Activated T-cell treated with anti-CD3 and anti-CD28 coated beads for 1 hour (primary cell): ENCODE measurements at places on chromosomes 3 and 15.

GRCh38 chr3:87132801-87133200, 94.3 kb upstream of the CHMP2B start:
- DNase-seq: no peak

DNA sequence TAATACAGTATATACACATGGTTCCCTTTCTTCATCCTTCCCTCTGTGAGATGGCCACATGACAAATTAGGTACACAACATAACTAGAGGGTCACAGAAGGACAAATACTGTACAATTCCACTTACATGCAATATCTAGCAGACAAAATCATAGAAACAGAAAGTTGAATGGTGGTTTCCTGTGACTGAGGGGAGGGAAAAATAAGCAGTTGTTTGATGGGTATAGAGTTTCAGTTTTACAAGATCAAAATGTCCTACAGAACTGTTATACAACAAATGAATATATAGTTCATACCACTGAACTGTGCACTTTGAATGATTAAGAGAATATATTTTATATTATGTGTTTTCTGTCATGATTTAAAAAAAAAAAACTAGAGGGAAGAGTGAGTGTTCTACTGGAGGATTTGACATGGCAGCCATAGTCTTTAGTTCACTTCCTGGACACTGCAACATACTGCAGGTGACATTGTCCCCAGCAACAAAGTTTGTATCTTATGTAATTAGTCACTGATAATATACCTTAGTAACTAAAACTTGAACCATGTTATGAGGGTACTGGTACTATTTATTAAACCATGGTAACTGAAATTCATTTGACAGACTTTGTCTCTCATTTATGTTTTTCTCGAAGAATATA, 37.2 kb downstream of the CCDC54 start:
- DNase-seq: no peak

DNA sequence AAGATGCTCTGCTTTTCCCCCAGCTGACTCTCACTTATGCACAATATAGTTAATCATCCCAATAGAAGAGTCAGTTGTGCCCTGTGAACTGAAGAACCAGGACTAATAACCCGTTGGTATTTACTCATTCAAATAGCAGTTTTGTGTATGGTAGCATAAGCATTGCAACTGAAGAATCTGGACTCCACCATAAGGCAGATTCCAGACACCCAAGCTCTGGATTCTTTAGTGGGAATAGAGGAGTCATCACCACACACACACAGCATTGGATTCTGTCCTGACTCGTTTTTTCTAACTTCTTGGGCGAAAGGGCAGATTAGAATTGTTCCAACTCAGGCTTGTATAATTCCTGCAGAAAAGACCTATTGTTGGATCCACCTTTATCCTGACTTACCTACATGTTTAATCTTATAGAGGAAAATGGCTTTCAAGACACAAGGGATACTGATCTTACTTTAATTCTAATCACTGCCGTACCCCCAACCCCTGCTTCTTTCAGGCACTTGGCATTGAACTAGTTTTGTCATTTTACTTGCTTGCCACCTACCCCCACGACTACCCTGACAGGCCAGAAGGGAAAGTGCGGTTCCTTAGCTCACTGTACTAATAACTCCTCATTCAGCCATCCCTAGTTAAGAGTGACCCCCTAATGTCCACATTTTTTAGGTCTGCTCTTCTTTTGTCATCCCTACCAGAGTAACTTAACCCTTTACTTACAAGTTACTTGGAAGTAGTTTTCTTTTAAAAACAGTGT, 42.3 kb downstream of the NKIRAS1 start:
- no peak for DNase-seq

GRCh38 chr3:161510510-161511260, 14.1 kb downstream of the OTOL1 start:
- no peak for DNase-seq

DNA sequence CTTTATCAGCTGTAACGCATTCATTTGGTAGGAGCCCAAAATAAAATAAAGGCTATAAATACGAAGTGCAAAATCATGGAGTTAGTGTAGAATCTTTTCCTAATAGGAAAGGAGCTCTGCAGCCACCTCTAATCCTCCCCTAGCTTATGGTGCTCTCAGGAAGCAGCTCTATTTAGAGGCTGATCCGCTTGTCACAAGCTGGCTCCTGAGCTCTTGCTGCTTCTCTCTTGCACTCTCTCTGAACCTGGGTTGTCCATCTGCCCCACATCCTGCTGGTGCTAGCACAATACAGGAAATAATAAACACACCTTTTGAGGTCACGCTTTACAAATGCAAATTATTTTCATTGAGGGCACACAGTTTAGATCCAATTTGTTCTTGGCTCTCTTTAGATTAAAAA, 37.3 kb upstream of the BFSP2 start:
- no peak for DNase-seq

DNA sequence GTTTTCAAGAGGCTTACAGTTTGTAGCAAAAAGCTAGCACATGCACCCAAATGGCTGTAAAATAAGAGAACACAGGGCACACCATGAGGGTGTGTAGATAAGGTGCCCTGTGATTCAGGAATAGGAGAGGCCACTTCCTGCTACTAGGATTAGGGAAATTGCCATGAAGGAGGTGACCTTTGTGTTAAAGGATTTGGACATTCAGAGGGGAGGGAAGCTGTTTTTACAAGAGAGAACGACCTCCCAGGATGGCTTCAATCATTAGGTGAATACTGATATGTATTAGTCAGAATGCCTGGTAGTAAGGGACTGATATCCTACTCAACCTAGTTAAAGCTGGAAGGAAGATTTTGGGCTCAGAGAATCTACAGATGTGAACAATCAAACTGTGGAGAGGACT, 35.7 kb upstream of the ABHD17C start:
- DNase-seq: no peak

- DNase-seq: no peak
These were observed 8.6 kb downstream of the AQP9 start for GRCh38 chr15:58146749-58147148.
